ENCODE measurements at places on chromosomes 5 and 9.

GRCh38 chr5:109868737-109869136 lies 179.0 kb downstream of the MAN2A1 start:
- no peak for DNase-seq

- DNase-seq: no peak
Observed at GRCh38 chr9:99300603-99301002, 78.5 kb downstream of the SEC61B start.

DNA sequence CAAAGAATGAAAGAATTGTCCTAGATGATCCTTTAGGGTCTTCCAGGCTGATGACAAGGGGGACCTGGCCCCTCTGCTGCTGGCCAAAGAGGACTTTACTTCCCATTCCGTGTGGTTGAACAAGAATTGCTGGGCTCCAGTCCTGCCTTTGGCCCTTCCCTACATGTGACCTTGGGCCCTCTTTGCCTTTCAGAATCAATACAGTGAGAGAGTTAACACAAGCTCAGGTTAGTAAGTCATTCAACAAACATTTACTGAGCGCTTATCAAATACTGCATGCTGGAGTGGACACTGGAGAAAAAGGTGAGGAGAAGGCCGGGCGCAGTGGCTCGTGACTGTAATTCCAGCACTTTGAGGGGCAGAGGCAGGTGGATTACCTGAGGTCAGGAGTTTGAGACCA lies 113.1 kb downstream of the C9orf50 start:
- no peak for DNase-seq

- DNase-seq: no peak
Observed at GRCh38 chr5:167730121-167730520, 561.3 kb upstream of the WWC1 start.

GRCh38 chr9:130882696-130883225 lies 13.9 kb downstream of the QRFP start:
- no peak for DNase-seq

DNA sequence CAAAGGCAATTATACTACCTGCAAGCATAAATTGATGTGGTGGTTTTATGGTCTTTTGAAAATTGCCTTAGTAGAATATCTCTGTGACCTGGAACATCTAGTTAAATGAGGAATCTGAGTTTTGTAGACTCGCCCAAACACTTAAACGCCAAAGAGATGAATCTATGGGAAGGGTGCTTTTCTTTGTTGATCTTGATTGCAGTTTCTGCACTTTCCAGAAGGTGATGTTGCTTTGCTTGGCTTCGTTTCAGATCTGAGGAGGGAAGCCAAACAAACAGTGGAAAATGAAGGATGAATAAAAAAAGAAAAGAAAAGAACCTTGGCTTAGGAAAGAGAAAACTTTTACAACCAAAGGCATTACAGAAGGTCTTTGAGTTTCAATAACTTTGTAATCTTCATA lies 1021.2 kb downstream of the NR2F1-AS1 start:
- no peak for DNase-seq

GRCh38 chr5:35145012-35145411 lies 85.3 kb downstream of the PRLR start:
- DNase-seq: no peak

GRCh38 chr5:78647351-78647818 lies 1.2 kb downstream of the LHFPL2 start:
- DNase-seq: no peak

DNA sequence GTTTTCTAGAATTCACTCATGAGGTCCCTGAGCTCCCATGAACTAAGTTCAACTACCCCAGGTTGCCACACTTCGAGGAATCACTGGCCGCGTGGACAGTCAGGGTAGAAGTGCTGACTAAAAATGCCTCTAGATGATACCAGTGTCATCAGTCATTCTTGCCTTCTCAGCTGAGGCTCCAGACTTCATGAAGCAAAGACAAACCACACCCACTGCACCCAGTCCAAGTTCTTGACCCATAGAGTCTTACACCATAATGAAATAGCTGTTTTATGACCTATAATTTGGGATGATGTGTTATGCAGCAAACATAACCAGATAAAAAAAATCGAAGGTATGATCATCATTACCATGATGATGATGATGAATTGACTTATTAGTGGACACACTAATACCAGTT lies 632.9 kb upstream of the TLE4 start:
- no peak for DNase-seq

GRCh38 chr5:115419846-115420585 lies 123.6 kb upstream of the CCDC112 start:
- no peak for DNase-seq

GRCh38 chr5:133970325-133970909 lies 2.0 kb upstream of the C5orf15 start:
- DNase-seq: no peak

DNA sequence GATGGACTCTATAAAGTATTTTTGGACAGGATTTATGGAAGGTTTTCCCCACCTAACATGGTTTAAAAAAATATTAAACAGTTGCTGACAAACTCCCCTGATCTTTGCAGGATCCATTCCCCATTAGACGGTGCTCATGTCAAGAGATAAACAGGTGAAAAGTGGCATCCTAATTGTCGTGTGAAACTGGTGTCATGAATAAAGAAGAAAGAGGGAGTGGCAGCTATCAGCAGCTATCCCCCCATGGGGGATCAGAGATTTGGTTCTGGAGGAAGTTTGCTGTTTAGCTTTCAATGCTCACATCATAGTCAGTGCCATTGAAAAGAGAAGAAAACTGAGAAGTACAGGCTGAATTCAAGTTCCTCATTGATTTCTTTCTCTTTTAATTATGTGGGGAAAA lies 329.3 kb upstream of the BRINP1 start:
- no peak for DNase-seq

Data from amygdala (tissue), 56 donors.